Heart left ventricle (tissue), 16 donors: ENCODE measurements at places on chromosomes 2 and 18.
A peak's percentile ranks its signal among the peaks of the same experiment; 100 is the strongest.

- DNase-seq = no peak
Observed at GRCh38 chr2:183665425-183665824, 541.2 kb downstream of the NUP35 start.

GRCh38 chr2:36711741-36712314 lies 15.3 kb downstream of the VIT start:
- no peak for DNase-seq

GRCh38 chr2:215729985-215730620 lies 283.2 kb downstream of the MREG start:
- no peak for DNase-seq

DNA sequence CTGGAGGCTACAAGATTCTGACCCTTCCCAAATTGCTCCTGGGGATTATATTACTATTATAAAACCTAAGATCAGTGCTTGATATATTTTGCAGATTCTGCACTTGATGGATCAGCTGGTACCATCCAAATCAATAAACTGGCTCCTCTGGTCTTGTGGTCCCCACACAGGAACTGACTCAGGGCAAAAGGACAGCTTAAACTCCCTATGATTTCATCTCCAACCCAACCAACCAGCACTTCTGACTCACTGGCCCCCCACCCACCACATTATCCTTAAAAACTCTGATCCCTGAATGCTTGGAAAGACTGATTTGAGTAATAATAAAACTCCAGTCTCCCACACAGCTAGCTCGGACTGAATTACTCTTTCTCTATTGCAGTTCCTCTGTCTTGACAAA lies 82.1 kb downstream of the TMEM163 start:
- DNase-seq = no peak

- no peak for DNase-seq
Observed at GRCh38 chr18:44974174-44974573, 293.5 kb downstream of the SETBP1 start.

DNA sequence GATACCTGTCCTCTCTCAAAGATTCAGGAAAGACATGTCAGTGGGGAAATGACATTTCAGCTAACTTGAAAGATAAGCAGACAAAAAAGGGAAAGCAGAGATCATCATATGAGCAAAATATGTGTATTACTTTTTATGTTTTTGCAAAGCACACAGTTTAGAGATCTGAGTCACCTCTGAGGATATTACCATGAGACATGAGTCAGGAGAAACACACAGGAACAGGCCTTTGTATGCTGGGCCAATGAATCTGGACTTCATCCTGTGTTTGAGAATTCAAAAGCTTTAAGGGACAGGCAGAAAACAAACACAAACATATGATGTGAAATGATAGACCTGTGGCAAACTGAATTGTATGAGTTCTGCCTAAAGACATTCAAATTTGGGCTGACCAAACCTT lies 306.0 kb upstream of the EPC2 start:
- DNase-seq = no peak

GRCh38 chr2:38091760-38092159 lies 15.8 kb upstream of the CYP1B1 start:
- DNase-seq = no peak

- DNase-seq = no peak
Observed at GRCh38 chr2:165227571-165227970, 11.6 kb upstream of the SCN2A start.

GRCh38 chr2:172404824-172405223 lies 22.6 kb upstream of the ITGA6 start:
- no peak for DNase-seq

- no peak for DNase-seq
Observed at GRCh38 chr18:59562751-59563150, 134.5 kb downstream of the CCBE1 start.

GRCh38 chr2:152716805-152717227 lies 445 bp downstream of the PRPF40A start:
- peak; percentile 13 for DNase-seq

DNA sequence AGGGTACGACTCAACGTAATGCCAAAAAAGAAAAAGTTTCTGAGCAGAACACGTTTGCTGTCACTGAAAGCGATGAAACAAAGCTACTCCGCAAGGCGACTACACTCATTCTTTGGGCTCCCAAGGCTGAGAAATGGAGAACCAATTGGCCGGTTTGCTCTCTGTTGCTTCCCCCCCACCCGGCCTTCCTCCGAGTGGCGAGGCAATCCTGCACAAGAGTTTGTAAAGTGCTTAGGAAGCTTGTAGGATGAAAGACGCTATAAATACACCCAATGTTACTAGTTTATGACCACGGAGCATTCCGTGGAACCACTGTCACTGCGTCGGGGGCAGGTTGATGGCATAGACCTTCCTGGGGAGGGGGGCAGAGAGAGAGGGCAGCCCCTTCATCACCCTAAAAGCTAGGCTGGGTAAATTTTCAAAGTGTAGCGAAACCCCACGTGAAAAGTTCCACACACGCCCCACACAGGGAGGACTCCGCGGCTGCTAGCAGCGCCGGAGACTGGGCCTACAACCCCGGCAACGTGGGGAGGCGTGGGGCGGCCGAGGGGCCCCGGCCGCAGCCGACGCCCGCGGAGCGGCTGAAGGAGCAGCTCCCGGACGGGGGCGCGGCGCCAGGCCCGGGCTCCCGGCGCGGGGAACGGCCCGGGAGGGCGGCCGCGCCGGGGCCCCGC lies 915 bp downstream of the CUL3 start:
- peak; percentile 43 for DNase-seq

- no peak for DNase-seq
Observed at GRCh38 chr2:22800412-22800811, 584.6 kb upstream of the KLHL29 start.

- no peak for DNase-seq
Observed at GRCh38 chr2:220166616-220167015, 539.2 kb downstream of the SLC4A3 start.

DNA sequence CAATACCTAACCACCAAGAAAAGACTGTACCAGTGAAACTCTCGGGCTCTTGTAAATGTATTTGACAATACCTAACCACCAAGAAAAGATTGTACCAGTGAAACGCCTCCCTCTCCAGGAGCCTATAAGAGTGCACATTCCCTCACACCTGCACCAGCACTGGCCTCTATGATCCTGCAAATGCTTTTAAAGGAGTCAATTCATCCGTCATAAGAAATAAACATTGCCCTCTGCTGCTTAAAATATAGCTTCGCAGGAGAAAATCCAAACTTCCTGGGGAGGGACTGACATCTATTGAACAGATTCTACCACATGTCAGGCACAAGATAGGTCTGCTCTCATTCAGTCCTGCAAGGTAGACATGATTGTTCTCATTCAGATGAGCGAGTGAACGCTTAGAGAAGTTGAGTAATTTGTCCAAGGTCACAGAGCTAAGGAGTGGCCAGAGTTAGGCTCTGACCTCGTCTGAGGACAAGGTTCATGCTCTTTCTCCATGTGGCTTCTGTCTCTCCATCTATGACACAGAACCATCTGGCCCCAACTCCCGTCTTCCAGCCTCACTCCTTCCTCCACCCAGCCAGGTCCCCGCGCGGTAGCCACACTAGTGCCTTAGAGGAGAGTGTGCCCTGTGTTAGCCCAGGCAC lies 38.7 kb downstream of the MCFD2 start:
- no peak for DNase-seq

GRCh38 chr2:200411831-200412230 lies 98.0 kb downstream of the KCTD18 start:
- DNase-seq = no peak

DNA sequence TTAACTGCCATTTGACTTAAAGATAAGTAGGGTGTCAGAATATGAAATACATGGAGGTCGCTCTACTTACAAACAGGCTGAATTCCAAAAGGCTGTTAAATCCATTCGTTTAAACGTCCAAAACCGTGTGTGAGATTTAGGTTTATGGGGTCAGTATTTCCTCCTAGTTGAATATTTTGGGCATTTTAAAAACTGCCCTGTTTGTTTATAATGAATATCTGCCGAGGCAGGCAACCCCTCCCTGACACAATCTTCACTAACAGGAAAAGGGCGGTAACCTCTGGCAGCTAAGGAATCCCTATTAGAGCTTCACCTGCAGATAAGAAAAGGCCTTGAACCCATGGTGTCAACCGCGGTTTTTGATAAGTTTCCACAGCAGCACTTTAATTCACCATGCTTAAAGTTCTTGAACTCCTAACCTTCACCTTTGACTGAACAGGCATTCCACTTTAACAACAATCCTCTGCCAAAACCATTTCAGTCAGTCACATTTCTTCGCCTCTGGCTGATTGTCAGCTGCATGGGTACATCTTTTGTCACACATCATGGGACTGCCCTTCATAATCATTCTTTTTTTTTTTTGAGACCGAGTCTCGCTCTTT lies 17.8 kb downstream of the TRAK2 start:
- DNase-seq = peak; percentile 25

DNA sequence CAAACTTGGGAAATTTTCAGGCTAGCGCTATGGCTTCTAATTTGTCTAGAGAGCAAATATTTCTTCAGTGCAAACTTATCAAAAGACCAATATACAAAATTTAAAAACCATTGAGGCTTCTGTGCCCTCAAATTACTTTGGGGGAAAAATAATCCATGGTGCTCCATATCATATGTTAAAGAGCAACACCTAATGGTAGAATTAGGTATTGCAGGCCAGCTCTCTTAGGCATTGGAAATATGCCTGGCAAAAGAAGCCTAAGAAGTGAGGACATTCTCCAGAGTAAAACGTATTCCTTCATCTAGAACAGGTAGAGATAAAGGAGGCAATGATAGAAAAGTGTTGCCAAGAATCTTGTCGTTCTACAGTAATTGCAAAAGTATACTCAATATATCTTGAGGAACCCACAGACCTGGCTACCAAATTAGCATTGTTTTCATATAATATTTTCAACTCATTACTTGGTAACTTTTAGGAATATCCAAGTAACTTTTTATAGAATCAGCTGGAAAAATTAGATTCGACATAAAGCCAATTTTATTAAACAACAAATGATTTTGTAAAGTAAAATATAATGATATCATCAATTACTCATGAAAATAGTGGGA lies 401.1 kb downstream of the BCL11A start:
- DNase-seq = no peak

DNA sequence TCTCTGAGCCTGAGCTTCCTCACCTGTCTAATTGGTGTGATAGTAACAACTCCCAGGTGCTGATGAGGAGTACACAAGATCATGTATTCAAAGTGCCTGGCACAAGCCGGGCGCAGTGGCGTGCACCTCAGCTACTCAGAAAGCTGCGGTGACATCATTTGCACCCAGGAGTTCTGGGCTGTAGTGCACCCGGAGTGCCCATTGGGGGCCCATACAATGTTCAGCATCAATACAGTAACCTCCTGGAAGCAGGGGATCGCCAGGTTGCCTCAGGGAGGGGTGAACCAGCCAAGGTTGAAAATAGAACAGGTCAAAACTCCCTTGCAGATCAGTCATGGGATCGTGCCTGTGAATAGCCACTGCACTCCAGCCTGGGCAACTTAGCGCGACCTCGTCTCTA lies 11.2 kb upstream of the C1QL2 start:
- DNase-seq = no peak

GRCh38 chr2:159506764-159507440 lies 109.4 kb downstream of the BAZ2B start:
- no peak for DNase-seq

GRCh38 chr2:68907232-68907919 lies 36.2 kb upstream of the BMP10 start:
- no peak for DNase-seq

DNA sequence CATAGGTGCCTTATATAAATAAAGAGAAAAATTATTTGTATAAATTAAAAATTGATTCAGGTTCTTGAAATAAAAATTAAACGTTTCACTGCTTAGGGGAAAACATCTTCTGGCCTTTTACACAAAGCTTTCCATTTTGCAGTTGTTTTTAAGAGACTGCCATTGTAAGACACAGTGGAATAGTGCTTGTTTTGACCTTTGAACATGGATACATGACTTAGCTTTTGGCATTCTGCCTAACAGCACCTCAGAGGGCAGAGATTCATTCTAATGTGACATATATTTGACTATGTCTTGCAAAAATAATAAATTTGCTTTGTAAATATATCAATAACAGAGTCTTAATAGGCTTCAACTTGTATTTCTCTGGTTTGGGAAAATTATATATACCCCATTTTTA lies 142.1 kb downstream of the SLC4A10 start:
- DNase-seq = no peak

DNA sequence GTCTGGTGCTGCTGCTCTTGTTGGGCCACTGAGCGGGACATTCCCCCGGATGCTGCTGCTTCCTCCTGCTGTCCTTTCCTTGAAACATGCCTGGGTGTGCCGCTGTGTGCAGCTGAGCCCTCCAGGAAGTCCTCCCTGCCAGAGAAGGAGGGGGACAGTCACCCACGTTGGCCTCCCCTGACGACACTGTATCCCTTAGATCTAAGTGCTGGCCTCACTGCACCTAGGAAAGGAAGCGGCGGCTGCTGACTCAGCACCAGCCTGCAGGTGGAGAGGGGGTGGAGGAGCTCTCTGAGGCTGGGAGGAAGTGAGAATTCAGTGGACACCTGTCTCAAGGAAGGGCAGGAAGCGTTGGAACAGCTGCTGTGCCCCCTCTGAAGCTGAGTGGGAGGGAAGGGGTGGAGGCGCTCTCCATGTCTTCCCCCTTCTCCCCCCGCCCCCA lies 239.8 kb downstream of the HAUS1 start:
- peak; percentile 53 for DNase-seq

- no peak for DNase-seq
Observed at GRCh38 chr2:3595985-3596384, 1.1 kb downstream of the COLEC11 start.

DNA sequence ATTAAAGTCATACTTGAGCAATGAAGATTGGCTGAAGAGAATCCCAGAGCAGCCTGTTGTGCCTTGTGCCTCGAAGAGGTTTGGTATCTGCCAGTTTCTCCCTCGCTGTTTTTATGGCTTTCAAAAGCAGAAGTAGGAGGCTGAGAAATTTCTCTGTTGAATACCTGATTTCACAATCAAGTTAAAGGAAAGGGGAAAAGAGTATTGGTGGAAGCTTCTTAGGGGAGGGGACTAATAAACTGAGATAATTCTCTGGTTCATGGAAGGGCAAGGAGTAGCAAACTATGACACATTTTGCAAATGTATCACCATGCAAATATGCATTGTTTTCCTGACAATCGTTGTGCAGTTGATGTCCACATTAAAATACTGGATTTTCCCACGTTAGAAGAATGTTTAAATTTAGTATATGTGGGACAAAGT lies at the start of gene IL1B:
IL1B (minus strand) TSS at position 85 of the 423 bp plus-strand sequence. CDS start 550 bp downstream, outside the sequence.
- no peak for DNase-seq

- no peak for DNase-seq
Observed at GRCh38 chr2:177317443-177317842, 52.9 kb upstream of the NFE2L2 start.

- no peak for DNase-seq
Observed at GRCh38 chr2:221025398-221025797, 546.7 kb downstream of the EPHA4 start.

GRCh38 chr2:101658387-101658786 lies 39.1 kb upstream of the MAP4K4 start:
- DNase-seq = no peak

GRCh38 chr18:62262061-62262460 lies 63.0 kb upstream of the TNFRSF11A start:
- no peak for DNase-seq

- no peak for DNase-seq
Observed at GRCh38 chr18:44786688-44787087, 106.0 kb downstream of the SETBP1 start.
